ENCODE measurements at places on chromosomes 5 and 9.

DNA sequence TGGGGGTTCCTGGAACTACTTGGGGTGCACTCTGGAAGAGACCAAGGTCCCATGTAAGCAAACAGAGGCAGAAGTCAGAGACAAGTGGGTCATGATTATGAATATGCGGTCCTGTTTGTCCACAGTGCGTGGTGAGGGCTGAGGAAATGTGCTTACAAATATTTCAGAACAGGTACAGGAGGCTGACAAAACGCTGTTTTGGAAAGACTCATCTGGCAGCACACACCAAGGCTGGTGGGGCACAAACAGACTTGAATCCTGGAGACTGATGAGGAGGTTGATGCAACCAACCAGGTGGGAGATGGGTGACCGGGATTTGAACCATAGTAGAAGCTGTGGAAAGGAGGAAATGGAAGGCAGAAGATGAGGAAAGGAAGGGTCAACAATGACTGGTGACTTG lies 83.8 kb downstream of the ADRB2 start:
- no peaks in the 10 kb centered on the region for H3K36me3 ChIP-seq
- peaks cover 1% of the 10 kb centered on the region for H3K4me1 ChIP-seq
- no peak overlapping the region for H3K27ac ChIP-seq
- no peaks in the 10 kb centered on the region for H3K27me3 ChIP-seq
- H3K4me3 ChIP-seq = no peak overlapping the region

DNA sequence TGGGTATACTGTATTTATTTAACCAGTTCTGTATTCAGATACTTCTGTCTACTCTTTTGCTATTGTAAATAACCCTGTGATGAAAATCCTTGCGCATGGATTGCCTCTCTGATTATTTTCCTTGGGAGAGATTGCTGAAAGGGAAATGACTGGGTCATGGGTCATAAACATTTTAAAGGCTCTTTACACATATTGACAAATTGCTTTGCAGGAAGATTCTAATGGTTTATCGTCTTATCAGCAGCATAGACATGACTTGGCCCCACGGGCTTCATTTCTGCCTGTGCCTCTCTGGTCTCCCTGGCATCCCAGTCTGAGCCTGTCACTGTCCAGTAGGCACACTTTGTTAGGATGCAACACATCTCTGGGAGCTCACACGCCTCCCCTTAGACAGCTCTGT lies 52.3 kb downstream of the RGS3 start:
- no peak overlapping the region for H3K27ac ChIP-seq
- no peak overlapping the region for H3K4me3 ChIP-seq
- H3K27me3 ChIP-seq = no peaks in the 10 kb centered on the region
- H3K36me3 ChIP-seq = no peaks in the 10 kb centered on the region
- no peak for DNase-seq

DNA sequence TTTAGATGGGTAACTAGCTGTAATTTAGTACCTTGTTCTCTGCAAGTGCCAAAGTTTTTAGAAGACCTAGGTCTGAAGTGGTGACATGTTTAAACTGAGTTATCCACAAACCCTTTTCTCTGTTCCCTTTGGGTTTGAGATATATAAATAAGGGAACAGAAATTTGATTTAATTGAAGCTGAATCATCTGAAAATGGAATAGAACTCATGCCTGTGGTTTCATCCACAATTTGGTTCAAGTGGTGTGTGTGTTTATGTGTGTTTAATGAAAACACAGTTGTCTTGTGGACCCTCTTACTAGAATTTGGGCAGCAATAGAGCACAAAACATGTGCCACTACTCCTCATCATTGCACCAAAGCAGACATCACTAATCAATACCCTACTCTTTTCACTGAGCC lies 216.9 kb downstream of the GLIS3 start:
- DNase-seq = no peak
- no peaks in the 10 kb centered on the region for H3K4me1 ChIP-seq
- no peak overlapping the region for H3K27ac ChIP-seq
- H3K36me3 ChIP-seq = no peaks in the 10 kb centered on the region
- H3K4me3 ChIP-seq = no peak overlapping the region
- H3K27me3 ChIP-seq = no peaks in the 10 kb centered on the region

GRCh38 chr5:19235101-19235584 lies 752.9 kb downstream of the CDH18 start:
- DNase-seq = no peak
- no peaks in the 10 kb centered on the region for H3K4me1 ChIP-seq
- no peak overlapping the region for H3K4me3 ChIP-seq
- H3K36me3 ChIP-seq = no peaks in the 10 kb centered on the region
- no peaks in the 10 kb centered on the region for H3K27me3 ChIP-seq

DNA sequence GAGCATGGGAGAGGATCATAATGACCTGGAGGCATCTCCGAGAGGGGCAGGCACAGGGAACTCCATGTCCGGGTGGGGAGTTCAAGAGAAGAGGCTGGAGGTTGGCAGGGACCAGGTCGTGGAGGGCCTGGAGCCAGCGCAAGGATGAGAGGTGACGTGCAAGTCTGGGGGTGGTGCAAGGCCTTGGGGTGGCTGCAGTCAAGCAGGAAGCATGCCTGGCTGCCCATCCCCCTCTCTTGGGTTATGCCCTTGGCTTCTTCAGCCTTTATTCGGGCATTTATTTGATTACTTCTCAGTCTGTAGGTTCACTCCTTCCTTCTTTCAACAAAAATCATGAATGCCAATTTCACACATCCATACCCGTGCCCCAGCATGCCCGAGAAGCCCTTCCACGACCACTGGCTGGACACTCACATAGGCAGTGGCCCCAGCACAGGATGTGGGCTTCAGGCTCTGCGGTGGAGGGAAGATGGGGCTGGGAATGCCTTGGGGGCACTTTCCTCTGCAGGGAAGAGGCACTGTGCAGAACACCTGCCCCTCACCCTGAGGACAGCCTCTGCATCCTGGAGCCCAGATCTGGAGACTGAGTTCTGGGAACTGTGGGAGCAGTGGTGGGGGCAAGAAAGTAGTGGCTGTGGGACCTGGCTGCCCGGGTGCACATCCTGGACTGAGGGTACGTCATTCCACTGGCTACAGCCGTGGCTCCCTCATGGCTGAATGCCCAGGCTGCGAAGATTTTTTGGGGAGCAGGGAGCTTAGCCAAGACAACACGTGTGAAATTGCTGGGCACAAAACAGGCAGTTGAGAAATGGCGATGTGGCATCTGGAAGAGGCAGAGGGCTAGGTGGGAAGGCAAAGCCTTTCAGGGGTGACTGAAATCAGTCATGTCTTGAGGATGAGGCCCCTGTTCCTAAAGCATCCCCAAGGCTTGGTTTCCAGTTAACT lies 38.6 kb downstream of the CRB2 start:
- DNase-seq = no peak
- no peak overlapping the region for H3K4me3 ChIP-seq
- no peak overlapping the region for H3K27ac ChIP-seq
- no peaks in the 10 kb centered on the region for H3K27me3 ChIP-seq
- H3K4me1 ChIP-seq = no peaks in the 10 kb centered on the region
- H3K36me3 ChIP-seq = no peaks in the 10 kb centered on the region

DNA sequence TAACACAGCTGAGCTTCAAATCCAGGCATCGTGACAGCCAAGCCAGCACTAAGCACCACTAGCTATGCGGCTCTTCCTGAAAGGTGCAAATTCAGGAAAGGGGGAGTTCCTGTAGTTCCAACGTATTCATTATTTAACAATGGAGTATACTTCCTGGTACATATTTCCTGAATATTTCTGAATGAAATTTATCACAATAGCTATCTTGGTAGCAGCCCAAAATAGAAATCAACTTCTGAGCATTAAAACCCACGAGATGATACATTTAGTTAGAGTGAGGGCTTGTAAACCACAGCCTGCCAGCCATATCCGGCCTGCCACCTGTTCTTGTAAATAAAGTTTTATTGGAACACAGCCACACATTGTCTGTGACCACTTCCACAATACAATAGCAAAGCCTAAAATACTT lies 109.7 kb upstream of the RETREG1 start:
- no peak overlapping the region for H3K27ac ChIP-seq
- no peak overlapping the region for H3K4me3 ChIP-seq
- peaks cover 8% of the 10 kb centered on the region for H3K4me1 ChIP-seq

DNA sequence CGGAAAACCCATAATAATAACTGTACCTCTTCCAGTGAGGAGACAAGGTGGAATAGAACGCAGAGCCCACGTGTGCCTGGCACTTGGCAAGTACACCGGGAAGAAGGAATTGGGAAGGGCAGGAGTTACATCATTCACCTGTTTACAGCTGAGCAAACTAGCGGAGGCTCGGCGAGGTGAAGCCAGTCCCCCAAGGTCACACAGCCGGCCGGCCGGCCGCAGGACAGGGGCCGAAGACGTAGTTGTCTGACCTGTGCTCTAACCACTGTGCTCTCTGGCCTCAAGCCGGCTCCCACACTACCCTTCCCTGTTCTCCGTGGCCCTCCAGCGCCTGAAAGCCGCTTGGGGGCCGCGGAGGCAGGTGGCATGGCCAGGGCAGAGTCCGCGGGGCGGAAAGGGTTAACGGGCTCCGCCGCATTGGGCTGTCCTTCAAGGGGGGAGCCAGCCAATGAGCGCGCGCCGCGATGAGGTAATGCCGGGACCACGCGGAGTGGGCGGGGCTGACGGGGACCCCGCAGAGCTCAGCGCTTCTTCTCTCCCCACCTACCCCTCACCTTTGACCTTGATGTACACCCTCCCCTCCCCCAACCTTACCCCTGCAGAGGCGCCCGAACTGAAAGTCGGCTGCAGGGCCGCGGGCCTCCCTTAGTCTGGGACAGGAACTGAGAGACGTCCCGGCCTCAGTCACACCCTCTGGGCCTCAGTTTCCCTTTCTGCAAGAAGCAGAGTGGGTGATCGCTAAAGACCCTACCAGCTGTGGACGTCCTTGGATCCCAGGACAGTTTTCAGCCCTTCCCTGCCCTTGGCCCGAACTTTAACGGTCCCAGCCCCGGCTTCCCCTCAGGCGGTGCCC lies 125.1 kb downstream of the C9orf50 start:
- peak; percentile 71 for DNase-seq
- H3K4me3 ChIP-seq = peak overlapping the region; percentile 79
- H3K27ac ChIP-seq = peak overlapping the region; percentile 35
- no peaks in the 10 kb centered on the region for H3K27me3 ChIP-seq

GRCh38 chr5:106451998-106452397 lies 1218.7 kb downstream of the EFNA5 start:
- no peaks in the 10 kb centered on the region for H3K27me3 ChIP-seq
- no peaks in the 10 kb centered on the region for H3K36me3 ChIP-seq
- no peak overlapping the region for H3K4me3 ChIP-seq
- no peak for DNase-seq
- no peak overlapping the region for H3K27ac ChIP-seq
- no peaks in the 10 kb centered on the region for H3K4me1 ChIP-seq

DNA sequence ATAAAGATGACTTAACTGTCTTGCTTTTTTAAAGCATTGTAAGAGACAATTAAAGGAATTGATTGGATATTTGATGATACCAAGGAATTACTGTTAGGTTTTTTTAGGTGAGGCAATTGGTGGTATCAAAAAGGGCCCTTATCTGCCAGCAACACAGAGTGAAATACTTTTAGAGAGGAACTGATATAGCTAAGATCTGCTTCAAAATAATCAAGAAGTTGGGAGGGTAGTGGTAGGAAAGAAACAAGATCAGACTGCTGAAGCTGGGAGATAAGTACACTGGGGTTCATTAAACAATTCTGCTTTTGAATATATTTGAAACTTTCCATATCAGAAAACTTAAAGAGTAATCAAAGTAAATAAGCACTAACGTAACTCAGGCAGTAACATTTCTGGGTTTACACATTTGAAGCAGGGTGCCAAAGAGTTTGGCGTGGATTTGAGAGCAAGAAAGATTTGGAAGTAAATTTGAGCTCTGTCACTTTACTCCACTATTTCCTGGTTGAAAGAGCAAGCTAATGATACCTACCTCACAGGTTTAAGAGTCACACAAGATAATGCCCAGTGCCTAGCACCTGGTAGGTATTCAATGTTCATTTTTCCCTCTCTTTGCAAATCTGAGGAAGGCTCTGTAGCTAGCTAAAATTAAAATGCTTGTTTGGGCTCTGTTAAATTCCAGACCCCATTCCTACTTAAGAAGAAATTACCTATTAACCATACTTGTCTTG lies 6.9 kb downstream of the ERMP1 start:
- peaks cover 25% of the 10 kb centered on the region for H3K36me3 ChIP-seq
- no peaks in the 10 kb centered on the region for H3K27me3 ChIP-seq
- no peak for DNase-seq
- H3K27ac ChIP-seq = no peak overlapping the region
- H3K4me3 ChIP-seq = no peak overlapping the region

DNA sequence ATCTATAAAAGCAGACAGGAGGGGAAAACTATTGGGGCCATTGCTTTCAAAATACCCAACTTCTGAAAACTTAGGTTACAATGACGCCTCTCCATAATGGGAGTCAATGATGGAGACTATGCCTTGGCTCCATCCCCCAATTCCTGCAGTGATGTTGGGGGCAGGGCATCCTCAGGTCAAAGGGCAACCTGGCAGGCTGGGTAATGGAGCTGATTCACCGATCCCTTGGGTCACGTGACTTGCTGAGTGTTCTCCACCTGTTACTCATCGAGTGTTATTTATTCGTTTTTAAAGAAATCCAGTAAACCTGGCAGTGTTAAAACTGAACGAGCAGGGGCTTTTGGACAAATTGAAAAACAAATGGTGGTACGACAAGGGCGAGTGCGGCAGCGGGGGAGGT lies 244.4 kb downstream of the FAM114A2 start:
- no peaks in the 10 kb centered on the region for H3K4me1 ChIP-seq
- no peak overlapping the region for H3K27ac ChIP-seq
- H3K27me3 ChIP-seq = no peaks in the 10 kb centered on the region
- H3K4me3 ChIP-seq = no peak overlapping the region
- no peaks in the 10 kb centered on the region for H3K36me3 ChIP-seq

DNA sequence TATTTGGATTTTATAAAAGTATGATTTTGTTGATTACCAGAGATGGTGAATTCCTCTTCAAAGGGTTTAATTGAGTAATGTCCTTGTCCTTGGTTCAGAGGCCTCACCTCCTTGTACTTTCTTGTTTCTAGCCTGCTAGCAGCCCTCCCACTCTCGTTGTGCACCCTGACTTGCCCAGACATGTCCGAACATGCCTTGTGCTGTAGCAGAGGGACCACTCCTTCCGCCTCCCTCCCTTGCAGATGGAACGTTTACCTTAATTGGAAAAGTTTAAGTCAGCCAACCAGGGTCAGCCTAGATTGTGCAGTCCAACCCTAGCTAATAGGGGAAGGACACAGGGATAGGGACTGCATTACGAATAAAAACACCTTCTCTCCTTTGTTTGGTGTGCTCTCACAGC lies 406.9 kb upstream of the NMUR2 start:
- no peak overlapping the region for H3K4me3 ChIP-seq
- no peaks in the 10 kb centered on the region for H3K36me3 ChIP-seq
- H3K4me1 ChIP-seq = no peaks in the 10 kb centered on the region
- no peak for DNase-seq
- no peaks in the 10 kb centered on the region for H3K27me3 ChIP-seq

GRCh38 chr5:67902497-67902830 lies 313.1 kb upstream of the PIK3R1 start:
- no peaks in the 10 kb centered on the region for H3K4me1 ChIP-seq
- H3K27ac ChIP-seq = no peak overlapping the region
- H3K4me3 ChIP-seq = no peak overlapping the region
- H3K36me3 ChIP-seq = no peaks in the 10 kb centered on the region

GRCh38 chr5:82942083-82942881 lies 134.9 kb downstream of the TMEM167A start:
- no peaks in the 10 kb centered on the region for H3K27me3 ChIP-seq
- H3K27ac ChIP-seq = no peak overlapping the region
- H3K36me3 ChIP-seq = no peaks in the 10 kb centered on the region
- no peak for DNase-seq

- no peak for DNase-seq
- H3K4me3 ChIP-seq = no peak overlapping the region
- no peaks in the 10 kb centered on the region for H3K4me1 ChIP-seq
- no peaks in the 10 kb centered on the region for H3K36me3 ChIP-seq
- H3K27me3 ChIP-seq = no peaks in the 10 kb centered on the region
Measured at GRCh38 chr5:108639366-108639765, 108.3 kb upstream of the FER start.

Data from naive thymus-derived CD4-positive, alpha-beta T cell (primary cell).